ENCODE measurements at places on chromosomes 6 and 20. TPM values are rescaled to one million over a fixed set of nuclear protein-coding genes. Genes with fewer than 3 reads are reported as not detected.

- DNase-seq = no peak
These were observed 23.2 kb downstream of the BPIFB1 start for GRCh38 chr20:33306228-33306627.

- no peak for DNase-seq
These were observed 18.5 kb upstream of the IL17F start for GRCh38 chr6:52262620-52263344.

GRCh38 chr6:55980627-55981211, 105.3 kb upstream of the BMP5 start:
- peak; percentile 68 for DNase-seq

OR2B2 gene
- total RNA-seq = not detected

NRSN1 gene
- not detected for total RNA-seq
